ENCODE measurements at places on chromosomes 11 and 22.
A peak's percentile ranks its signal among the peaks of the same experiment; 100 is the strongest.

DNA sequence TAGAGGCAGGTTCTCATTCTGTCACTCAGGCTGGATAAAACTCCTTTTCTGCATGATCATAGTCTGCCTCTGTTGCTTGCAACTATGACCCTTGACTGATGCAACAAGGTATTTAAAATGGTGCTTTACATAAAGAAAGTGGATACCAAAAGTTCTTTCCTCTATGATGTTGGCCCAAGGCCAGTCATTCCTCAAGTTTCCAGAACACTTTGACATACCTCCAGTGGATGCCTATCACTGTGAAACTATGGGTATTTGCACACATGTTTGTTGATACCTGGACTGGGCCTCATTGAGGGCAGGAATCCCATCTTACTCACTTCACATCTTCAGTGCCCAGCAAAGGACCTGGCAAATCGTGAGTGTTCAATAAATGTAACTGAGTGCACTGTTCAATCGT, 159.0 kb upstream of the ZC3H12C start:
- DNase-seq = no peak

GRCh38 chr11:99766811-99767210, 746.1 kb downstream of the CNTN5 start:
- DNase-seq = no peak

DNA sequence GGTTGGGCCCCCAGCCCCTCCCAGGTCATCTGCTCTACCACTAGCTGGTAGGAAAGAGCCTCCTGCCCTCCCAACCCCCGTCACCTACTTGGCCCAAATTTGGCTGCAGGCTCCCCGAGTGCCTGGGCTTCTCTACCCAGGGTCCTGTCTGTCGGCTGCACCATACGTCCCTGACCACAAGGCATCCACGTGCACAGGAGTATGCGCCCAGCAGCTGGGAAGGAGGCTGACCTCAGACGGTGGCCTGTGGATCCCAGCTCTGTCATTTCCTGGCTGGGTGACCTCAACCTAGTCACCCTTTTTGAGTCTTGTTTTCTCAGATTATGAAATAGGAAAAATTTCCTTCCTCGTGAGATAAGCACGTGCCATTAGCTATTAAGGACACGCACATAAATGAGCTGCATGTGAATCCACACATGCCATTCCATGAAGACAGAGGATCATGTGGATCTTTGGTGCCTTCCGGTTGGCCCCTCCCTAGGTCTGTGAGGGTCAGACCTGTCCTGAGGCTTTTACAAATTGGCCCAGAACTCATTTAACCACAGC, 13.7 kb downstream of the CYB561A3 start:
- DNase-seq = no peak

- DNase-seq = peak; percentile 88
These were observed 2.9 kb upstream of the SGSM1 start for GRCh38 chr22:24803064-24803542.

GRCh38 chr11:126687477-126687876, 313.1 kb downstream of the KIRREL3 start:
- DNase-seq = no peak

DNA sequence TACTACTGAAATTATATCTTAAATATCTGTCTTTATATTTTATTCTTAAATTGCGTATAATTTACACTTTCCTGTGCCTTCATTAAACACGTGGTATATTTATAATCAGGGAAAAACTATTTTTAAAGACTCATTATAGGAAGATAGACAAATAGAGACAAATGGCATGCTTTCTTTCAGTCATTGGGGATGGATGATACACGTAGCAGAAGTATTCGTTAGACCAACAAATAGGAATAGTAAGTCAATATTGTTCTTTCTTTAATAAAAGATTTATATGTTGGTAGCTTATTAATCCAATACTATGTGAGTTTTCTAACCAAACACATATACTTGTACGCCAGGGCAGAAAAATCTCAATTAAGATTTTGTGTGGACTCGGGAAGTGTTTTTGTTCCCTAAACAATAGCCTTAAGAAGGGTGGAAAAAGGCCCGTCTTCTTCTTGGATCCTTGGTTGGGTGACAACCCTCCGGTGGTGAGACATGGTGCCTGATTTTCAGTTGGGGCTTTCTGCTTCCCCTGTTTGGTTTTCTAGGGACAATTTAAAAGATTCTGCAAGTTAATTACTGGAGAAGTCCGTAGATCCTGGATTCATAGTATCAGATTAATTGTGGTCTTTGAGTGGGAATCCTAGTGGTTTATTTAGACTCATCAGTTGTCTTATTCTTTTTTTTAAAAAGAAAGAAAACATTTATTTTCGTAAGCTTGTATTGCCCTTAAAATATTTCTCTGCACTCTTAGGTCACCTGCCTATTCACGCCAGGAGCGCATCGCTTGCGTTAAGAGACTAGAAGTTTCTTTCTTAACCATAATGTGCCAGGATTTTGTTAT, 83.5 kb upstream of the WNT7B start:
- DNase-seq = no peak

DNA sequence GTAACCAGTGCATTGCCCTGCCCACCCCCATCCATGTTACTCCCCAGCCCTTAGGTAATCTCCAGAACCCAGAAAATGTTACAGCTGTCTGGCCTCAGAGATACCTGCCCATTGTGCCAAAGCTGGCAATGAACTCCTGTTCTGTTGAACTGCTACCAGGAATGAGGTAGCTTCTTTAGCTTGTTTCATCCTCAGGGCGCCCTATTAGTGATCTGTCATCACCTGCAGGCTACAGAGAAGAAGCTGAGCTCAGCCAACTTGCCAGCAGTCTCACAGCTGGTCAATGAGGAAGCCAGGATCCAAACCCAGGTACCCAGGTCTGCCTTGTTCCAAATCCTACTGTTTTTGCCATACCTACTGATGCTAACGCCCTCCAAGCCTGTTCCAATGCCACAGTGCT, 88.7 kb downstream of the GALNT18 start:
- no peak for DNase-seq

- DNase-seq = no peak
These were observed 126.3 kb downstream of the ADAMTS15 start for GRCh38 chr11:130574740-130575139.

- no peak for DNase-seq
These were observed 2.5 kb upstream of the IGLL5 start for GRCh38 chr22:22884888-22885840.

GRCh38 chr11:112961146-112961668, at the start of gene NCAM1:
Gene NCAM1, plus strand, starts transcription at chr11:112961420.
- peak; percentile 87 for DNase-seq

DNA sequence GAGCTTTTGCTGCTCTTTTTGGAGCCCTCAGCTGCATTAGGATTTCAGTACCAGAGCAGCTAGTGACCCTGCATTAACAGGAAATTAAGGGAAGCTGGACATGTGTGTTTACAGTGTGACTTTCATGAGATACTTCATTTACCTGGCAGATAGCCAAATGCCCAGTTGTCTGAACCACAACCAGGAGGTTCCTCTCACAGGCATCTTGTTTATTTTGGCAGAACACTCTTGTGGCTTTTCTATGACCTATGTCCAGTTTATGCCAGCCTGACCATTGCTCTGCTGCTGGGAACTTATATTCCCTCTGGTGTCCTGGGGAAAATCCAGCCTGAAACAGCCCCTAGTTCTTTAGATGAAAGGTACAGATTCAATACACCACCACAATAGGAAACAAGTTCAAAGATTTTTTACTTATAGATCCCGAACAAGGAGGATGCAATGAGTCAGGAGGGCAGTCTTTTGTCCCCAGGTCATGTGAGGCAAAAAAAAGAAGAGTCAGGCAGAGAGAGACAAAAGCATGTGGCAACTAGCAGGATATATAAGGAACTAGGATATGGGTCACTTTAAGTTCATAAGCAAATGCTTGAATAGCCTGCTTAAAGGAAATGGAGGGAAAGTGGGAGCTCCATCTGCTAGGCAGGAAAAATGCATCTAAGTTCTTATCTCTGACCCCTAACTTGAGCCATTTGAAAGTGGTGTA, 379.3 kb downstream of the INSC start:
- DNase-seq = no peak

GRCh38 chr11:87372065-87372464, 334.3 kb downstream of the TMEM135 start:
- DNase-seq = no peak

DNA sequence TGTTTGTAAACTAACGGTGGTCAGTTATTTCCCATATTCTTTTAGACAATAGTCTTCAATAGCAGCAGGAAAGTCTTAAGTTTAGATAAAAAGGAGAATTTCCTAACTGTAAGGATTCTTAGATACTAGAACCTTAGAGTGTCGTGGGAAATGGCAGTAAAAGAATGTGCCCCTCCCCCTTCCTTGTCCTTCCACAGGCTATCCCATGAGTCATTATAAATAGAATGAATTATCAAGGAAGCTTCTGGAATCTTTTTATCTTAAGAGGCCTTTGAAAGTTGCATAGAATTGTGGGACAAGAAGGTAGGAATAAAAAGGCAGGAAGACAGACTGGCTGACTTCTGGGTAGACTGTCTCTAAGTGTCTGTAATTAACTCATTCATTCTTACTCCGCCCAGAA, 165.2 kb upstream of the TBCEL start:
- DNase-seq = no peak

GRCh38 chr22:21718499-21718898, 17.1 kb downstream of the YPEL1 start:
- DNase-seq = no peak

GRCh38 chr11:65918211-65919140, at the start of gene C11orf68:
Gene C11orf68, minus strand, starts transcription at chr11:65919062. Its CDS starts 31 bp downstream, at chr11:65919031.
- DNase-seq = no peak

DNA sequence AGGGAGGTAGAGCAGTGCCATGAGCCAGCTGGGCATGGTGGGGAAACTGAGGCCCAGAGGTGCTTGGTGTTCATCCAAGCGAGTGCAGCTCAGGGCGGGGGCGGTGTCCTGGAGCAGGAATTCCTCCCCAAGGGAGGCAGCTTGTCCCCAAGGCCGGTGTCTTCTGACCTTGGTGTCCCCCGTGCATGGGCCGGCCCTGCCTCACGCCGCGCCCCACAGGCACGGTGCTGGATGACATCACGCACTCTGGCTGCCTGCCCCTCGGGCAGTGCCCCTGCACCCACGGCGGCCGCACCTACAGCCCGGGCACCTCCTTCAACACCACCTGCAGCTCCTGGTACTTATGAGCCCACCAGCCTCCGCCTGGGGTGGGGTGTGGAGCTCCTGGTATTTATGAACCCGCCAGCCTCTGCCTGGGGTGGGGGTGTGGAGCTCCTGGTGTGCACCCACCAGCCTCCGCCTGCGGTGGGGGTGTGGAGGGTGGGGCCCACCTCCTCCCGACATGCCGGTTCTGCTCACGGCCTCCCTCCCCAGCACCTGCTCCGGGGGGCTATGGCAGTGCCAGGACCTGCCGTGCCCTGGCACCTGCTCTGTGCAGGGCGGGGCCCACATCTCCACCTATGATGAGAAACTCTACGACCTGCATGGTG, 6.7 kb downstream of the MUC5B start:
- DNase-seq = no peak

GRCh38 chr11:117595440-117595839, 201.6 kb downstream of the DSCAML1 start:
- DNase-seq = no peak

DNA sequence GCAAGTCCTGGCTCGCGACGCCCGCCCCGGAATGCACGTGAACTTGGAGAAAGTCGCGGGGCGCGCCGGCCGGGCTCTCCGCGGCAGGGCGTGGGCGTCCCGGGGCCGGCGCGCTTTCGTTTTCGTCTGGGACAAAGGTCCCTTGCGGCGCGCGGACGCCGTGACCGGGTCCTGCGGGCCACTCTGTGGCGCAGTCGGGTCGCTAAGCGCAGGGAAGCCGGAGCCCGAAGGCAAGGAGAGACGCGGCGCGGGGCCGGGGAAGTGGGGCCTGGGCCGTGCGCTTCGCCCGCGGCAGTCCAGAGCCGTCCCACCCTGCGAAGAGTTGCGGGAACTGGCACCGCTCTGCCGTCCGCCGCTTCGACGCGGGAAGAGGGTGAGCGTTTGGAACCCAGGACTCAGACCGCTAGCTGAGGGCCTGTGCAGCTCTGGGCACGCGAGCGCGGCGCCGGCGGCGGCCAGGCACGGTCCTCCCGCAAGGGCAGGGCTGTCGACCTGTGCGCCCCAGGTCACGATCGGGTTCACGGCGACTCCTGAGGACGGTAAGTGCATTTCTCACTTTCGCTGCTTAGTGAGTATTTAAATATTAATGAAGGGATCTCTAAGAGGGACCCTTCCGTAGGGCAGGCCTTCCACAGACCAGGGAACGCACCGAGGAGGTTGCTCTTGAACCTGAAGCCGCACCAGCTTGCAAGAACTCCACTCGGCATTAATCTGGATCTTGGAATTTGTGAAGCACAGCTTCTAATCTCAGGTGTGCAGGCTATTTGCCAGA, 78.0 kb upstream of the PPARA start:
- peak; percentile 92 for DNase-seq

GRCh38 chr11:92667486-92668152, 301.8 kb upstream of the MTNR1B start:
- no peak for DNase-seq

DNA sequence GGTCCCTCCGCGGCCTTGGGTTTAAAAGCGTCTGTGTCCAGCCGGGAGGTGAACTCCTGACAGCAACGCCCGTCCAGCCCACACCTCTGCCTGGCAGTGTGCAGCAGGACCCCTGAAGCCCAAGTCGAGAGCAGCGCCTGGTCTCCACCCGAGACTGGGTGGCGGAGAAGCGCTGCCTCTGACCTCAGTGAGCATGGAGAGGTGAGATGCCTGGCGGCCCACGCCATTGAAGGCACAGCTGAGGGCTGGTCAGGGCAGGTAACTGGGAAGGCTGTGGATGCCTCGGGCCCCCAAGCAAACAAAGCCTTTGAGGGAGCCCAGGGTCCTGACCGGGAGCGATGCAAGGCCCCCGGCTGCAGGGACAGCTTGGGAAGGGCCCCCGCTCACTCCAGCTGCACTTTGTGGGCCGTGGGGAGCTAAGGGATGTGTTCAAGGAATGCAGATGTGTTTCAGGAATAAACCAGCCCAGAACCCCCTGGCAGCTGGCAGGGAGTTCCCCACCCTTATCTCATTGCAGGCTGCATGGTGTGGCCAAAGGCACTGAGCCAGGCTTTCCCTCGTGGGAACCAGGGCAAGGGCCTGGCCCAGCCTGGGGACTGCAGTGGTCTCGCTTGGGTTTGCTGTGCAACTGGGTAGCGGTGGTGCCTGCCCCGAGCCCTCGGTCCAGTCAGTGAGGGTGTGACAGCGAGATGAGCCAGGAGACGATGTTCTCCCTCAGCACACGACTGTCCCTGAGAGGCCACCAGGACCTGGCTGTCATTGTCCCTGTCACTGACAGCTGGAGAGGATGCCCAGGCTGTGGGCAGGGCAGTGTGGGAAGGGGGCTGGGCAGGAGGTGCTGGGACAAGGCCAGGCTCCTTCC, 92.5 kb downstream of the WNT7B start:
- DNase-seq = no peak

DNA sequence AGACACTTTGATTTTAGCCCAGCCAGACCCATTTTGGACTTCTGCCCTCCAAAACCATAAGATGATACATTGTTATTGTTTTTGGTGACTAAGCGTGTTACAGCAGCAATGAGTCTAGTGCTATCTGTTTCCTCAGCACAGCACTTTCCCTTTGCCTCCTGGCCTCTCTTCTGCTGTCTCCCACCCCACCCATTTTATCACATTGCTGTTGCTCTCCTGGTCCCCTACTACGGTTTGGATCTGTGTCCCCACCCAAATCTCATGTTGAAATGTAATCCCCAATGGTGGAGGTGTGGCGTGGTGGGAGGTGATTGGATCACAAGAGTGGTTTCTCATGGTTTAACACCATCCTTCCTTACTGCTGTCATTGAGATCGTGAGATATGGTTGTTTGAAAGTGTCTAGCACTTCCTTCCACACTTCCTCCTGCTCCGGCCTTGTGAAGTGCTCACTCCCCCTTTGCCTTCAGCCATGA, 59.8 kb upstream of the CD82 start:
- no peak for DNase-seq
